ENCODE measurements at places on chromosomes 5 and 9.

- DNase-seq = no peak
Measured at GRCh38 chr5:73126381-73126780, 6.0 kb downstream of the TMEM171 start.

GRCh38 chr9:124266826-124267201, 9.1 kb downstream of the NEK6 start:
- DNase-seq = no peak

GRCh38 chr9:84827216-84827765, 157.8 kb downstream of the NTRK2 start:
- DNase-seq = no peak

- DNase-seq = no peak
Measured at GRCh38 chr5:137808503-137809135, 54.5 kb upstream of the HNRNPA0 start.

DNA sequence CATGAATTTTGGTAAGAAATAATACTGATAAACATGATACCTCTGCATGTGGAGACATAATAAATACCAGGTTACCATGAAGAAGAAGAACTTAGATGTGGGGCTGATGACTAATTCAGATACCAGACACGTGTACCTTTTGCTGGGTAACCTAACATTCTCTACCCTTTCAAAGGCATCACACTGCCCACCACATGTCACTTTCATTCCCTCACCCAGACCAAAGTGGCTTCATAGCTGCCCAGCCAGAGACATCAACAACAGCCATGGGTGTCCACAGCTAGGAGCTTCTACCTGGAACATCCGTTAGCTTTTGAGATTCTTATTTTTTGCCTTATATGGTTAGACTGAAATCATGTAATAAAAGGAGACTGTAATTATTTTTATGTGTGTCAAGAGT, 396.8 kb downstream of the MED10 start:
- no peak for DNase-seq

DNA sequence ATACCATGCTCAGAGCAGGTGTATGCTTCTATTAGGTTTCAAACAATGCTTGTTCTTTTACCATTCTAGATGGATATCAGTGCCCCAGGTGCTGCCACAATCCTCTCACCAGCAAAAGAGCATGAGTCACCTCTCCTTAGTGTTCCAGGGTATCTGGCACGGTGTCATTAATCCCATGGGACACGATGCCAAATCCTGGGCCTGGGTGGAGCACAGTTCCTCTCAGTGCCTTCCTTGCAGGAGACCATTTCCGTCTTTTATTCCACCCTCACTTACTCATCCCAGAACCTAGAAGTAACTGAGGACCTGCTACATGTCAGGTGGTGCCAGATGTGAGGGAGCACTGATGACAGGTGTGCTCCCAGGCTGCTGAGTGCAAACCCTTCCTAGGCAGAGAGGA, 1.3 kb upstream of the OR13J1 start:
- DNase-seq = no peak
